ENCODE measurements at places on chromosomes 7 and 10. TPM values are rescaled to one million over a fixed set of nuclear protein-coding genes. Genes with fewer than 3 reads are reported as not detected.

DNA sequence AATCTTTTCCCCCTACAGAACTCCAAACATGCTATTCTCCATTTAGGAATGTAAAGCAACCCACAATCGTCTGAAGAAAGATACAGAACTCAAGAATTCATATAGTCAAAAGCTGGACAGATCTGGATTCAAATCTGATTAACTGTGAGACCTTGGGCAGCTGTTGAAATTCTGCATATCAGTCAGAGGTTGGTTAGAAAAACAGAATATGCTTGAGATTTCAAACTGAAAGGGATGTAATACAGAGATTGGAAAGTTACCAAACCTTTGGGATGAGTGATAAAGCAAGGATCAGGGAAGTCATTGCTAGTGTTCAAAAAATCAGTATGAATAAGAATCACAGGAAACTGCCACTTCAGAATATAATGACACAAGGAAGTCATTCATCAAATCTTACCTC lies 406.6 kb downstream of the HTR7 start:
- no peak overlapping the region for H3K27ac ChIP-seq
- no peaks in the 10 kb centered on the region for H3K4me1 ChIP-seq
- H3K36me3 ChIP-seq: no peaks in the 10 kb centered on the region
- H3K4me3 ChIP-seq: no peak overlapping the region

- H3K27ac ChIP-seq: peak overlapping the region; percentile 34
- DNase-seq: no peak
- H3K4me1 ChIP-seq: peaks cover 8% of the 10 kb centered on the region
- no peak overlapping the region for H3K4me3 ChIP-seq
- no peaks in the 10 kb centered on the region for H3K27me3 ChIP-seq
These were observed 100.2 kb downstream of the ATXN7L1 start for GRCh38 chr7:105776068-105776790.

GRCh38 chr10:72076756-72077155 lies 11.6 kb downstream of the SPOCK2 start:
- no peaks in the 10 kb centered on the region for H3K27me3 ChIP-seq
- H3K36me3 ChIP-seq: no peaks in the 10 kb centered on the region
- H3K4me1 ChIP-seq: no peaks in the 10 kb centered on the region
- no peak overlapping the region for H3K4me3 ChIP-seq

SFTPD gene
- total RNA-seq: not detected
